ENCODE measurements at places on chromosomes 3 and 15. TPM values are rescaled to one million over a fixed set of nuclear protein-coding genes. Genes with fewer than 3 reads are reported as not detected.

IRAK2 gene
- total RNA-seq, result 5.0 TPM

ROPN1B gene
- total RNA-seq, result 2.1 TPM

DNA sequence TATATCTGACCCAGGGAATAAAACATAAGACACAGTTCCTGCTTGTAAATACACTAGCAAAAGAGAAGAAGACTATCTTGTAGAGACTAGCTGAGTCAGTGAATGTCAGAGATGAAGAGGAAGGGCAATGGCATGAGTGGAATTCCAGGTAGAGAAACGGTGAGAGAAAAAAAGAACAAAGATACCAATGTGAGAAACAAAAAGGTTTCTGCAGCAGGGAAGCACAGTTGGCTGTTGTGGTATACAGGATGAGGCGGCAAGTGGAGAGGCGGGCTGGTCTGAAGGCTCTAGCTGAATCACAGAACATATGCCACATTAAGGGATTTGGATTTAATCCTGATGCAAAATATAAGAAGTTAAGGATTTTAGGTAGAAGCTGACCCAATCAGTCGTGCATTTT is 17.1 kb upstream of the TASOR start:
- no peak for DNase-seq
- H3K4me3 ChIP-seq, result no peak overlapping the region
- H3K36me3 ChIP-seq, result no peaks in the 10 kb centered on the region
- no peaks in the 10 kb centered on the region for H3K27me3 ChIP-seq
- no peaks in the 10 kb centered on the region for H3K4me1 ChIP-seq

- no peaks in the 10 kb centered on the region for H3K27me3 ChIP-seq
- no peak overlapping the region for H3K27ac ChIP-seq
- H3K36me3 ChIP-seq, result no peaks in the 10 kb centered on the region
- H3K4me3 ChIP-seq, result no peak overlapping the region
- no peaks in the 10 kb centered on the region for H3K4me1 ChIP-seq
These were observed 68.6 kb downstream of the DCLK3 start for GRCh38 chr3:36695769-36696137.

DNA sequence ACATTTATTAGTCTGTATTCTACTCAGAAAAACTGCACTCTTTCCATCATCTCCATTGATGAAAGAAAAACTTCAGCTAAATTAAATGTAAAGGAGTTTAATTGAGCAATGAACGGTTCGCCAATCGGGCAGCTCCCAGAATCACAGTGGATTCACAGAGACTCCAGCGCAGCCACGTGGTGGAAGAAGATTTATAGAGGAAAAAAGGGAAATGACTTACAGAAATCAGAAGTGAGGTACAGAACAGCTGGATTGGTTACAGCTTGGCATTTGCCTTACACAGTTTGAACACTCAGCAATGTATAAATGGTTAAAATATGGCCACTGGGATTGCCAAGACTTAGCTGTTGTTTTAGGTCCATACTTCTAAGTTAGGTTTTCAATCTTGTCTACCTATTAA is 2.8 kb upstream of the SUCLG2 start:
- DNase-seq, result no peak
- H3K36me3 ChIP-seq, result no peaks in the 10 kb centered on the region
- no peak overlapping the region for H3K4me3 ChIP-seq

GRCh38 chr3:17320266-17320665 is 422.2 kb downstream of the TBC1D5 start:
- no peaks in the 10 kb centered on the region for H3K4me1 ChIP-seq
- H3K27me3 ChIP-seq, result no peaks in the 10 kb centered on the region
- H3K27ac ChIP-seq, result no peak overlapping the region
